ENCODE measurements at places on chromosomes 4 and X. TPM values are rescaled to one million over a fixed set of nuclear protein-coding genes. Genes with fewer than 3 reads are reported as not detected.

KLHL13 gene
- total RNA-seq, result 1.7 TPM

DNA sequence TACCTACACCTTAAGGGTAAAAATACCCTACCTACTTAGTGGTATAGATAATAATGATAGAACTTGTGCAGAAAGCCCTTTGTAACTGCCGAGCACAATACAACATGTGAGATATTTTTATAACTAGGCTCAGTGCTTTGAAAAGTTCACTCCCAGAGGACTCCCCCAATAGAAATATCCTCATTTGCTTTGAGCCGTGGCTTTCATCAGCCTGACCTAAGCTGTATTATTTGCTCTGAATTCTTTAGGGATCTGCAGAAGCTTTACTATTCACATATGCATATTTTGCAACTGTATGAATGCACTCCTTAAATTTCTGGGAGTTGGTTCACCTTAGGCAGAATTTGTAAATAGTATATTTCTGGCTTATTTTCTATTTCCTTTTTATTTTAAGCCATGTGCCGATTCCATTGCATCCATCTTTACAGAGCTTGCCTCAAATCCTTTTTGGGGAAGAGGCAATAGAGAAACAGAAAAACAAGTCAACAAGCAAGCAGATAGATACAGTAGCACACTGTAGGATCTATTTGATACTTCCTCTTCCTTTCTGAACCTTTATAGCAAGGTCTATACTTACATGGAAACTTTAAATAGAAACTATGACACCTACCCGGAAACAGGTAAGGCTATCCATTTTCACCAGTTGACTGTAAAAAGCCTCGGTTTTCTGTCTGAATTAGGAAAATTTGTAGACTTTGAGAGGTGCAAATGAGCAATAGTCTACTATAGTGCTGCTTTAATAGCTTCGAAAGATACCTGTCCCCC lies 242.5 kb upstream of the VCX3A start:
- H3K4me3 ChIP-seq, result no peak overlapping the region
- H3K27me3 ChIP-seq, result no peaks in the 10 kb centered on the region
- peaks cover 8% of the 10 kb centered on the region for H3K4me1 ChIP-seq
- H3K27ac ChIP-seq, result no peak overlapping the region
- no peak for DNase-seq

- H3K36me3 ChIP-seq, result no peaks in the 10 kb centered on the region
- peaks cover 6% of the 10 kb centered on the region for H3K27me3 ChIP-seq
- no peak overlapping the region for H3K4me3 ChIP-seq
These were observed 29.9 kb downstream of the TKTL1 start for GRCh38 chrX:154325541-154325940.

GYG2 gene
- total RNA-seq, result 4.5 TPM

CT83 gene
- total RNA-seq, result not detected

- DNase-seq, result no peak
- H3K4me3 ChIP-seq, result no peak overlapping the region
- no peaks in the 10 kb centered on the region for H3K27me3 ChIP-seq
- no peak overlapping the region for H3K27ac ChIP-seq
- no peaks in the 10 kb centered on the region for H3K36me3 ChIP-seq
- peaks cover 4% of the 10 kb centered on the region for H3K4me1 ChIP-seq
These were observed 101.9 kb downstream of the TET2 start for GRCh38 chr4:105248613-105249012.

- DNase-seq, result no peak
- H3K36me3 ChIP-seq, result no peaks in the 10 kb centered on the region
- no peaks in the 10 kb centered on the region for H3K4me1 ChIP-seq
- H3K4me3 ChIP-seq, result no peak overlapping the region
These were observed 256.1 kb downstream of the THOC2 start for GRCh38 chrX:123476611-123477219.

- peaks cover 5% of the 10 kb centered on the region for H3K27me3 ChIP-seq
- no peaks in the 10 kb centered on the region for H3K4me1 ChIP-seq
- H3K27ac ChIP-seq, result no peak overlapping the region
- DNase-seq, result no peak
These were observed 8.7 kb upstream of the TADA2B start for GRCh38 chr4:7034262-7035081.

TMEM271 gene
- total RNA-seq, result not detected

HERC5 gene
- total RNA-seq, result 9.1 TPM

DNAJB14 gene
- total RNA-seq, result 55.2 TPM

GRCh38 chrX:38006291-38006690 lies at the start of gene SYTL5:
Gene SYTL5 (plus strand): TSS chrX:38006553. CDS start chrX:38033890, 27,337 bp downstream.
- no peak for DNase-seq
- H3K36me3 ChIP-seq, result no peaks in the 10 kb centered on the region
- no peaks in the 10 kb centered on the region for H3K27me3 ChIP-seq
- H3K4me3 ChIP-seq, result no peak within 1 kb of the TSS

- H3K27me3 ChIP-seq, result peaks cover 11% of the 10 kb centered on the region
- H3K36me3 ChIP-seq, result no peaks in the 10 kb centered on the region
- peak overlapping the region; percentile 59 for H3K4me3 ChIP-seq
- H3K27ac ChIP-seq, result no peak overlapping the region
- H3K4me1 ChIP-seq, result no peaks in the 10 kb centered on the region
These were observed 62.1 kb downstream of the RHOXF2B start for GRCh38 chrX:120015145-120016067.

GRCh38 chrX:386239-386767 lies 404 bp downstream of the PPP2R3B start:
- H3K27ac ChIP-seq, result peak overlapping the region; percentile 64
- H3K4me1 ChIP-seq, result peaks cover 8% of the 10 kb centered on the region
- H3K4me3 ChIP-seq, result peak overlapping the region; percentile 90
- peaks cover 13% of the 10 kb centered on the region for H3K27me3 ChIP-seq
- DNase-seq, result peak; percentile 26

DCAF4L1 gene
- 0.44 TPM for total RNA-seq

CRLF2 gene
- not detected for total RNA-seq

SH3D19 gene
- 89.5 TPM for total RNA-seq

SOD3 gene
- 1.6 TPM for total RNA-seq

- peaks cover 3% of the 10 kb centered on the region for H3K36me3 ChIP-seq
- peak overlapping the region; percentile 61 for H3K27ac ChIP-seq
- peaks cover 25% of the 10 kb centered on the region for H3K4me1 ChIP-seq
- DNase-seq, result no peak
- peaks cover 3% of the 10 kb centered on the region for H3K27me3 ChIP-seq
These were observed 8.6 kb downstream of the SRPX start for GRCh38 chrX:38211891-38212635.

GRCh38 chr4:88985088-88985773 lies 71.8 kb downstream of the FAM13A start:
- no peak overlapping the region for H3K4me3 ChIP-seq
- no peaks in the 10 kb centered on the region for H3K36me3 ChIP-seq
- no peaks in the 10 kb centered on the region for H3K27me3 ChIP-seq
- H3K4me1 ChIP-seq, result no peaks in the 10 kb centered on the region
- H3K27ac ChIP-seq, result no peak overlapping the region

DNA sequence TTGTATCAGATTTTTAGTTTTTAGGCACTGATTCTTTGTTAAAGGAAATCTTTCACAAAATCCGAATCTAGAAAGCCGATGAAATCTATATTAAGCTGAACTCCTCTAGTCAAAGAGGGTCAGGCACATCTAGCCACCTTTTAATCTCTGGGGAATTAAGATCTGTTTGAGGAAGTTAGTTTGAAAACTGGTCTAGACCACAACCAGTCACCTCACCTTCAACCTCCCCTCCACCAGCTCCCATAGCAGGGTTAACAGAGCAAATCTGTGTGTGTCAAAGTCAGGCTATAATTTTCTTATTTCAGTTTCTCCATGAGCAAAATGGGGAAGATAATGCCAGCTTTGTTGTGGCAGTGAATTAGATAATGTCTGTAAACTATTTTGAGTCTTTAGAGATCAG lies 110.0 kb upstream of the IGFBP7 start:
- H3K4me1 ChIP-seq, result peaks cover 5% of the 10 kb centered on the region
- DNase-seq, result no peak
- H3K27me3 ChIP-seq, result peaks cover 2% of the 10 kb centered on the region
- no peak overlapping the region for H3K27ac ChIP-seq
- no peak overlapping the region for H3K4me3 ChIP-seq

GNL3L gene
- 32.7 TPM for total RNA-seq

DNA sequence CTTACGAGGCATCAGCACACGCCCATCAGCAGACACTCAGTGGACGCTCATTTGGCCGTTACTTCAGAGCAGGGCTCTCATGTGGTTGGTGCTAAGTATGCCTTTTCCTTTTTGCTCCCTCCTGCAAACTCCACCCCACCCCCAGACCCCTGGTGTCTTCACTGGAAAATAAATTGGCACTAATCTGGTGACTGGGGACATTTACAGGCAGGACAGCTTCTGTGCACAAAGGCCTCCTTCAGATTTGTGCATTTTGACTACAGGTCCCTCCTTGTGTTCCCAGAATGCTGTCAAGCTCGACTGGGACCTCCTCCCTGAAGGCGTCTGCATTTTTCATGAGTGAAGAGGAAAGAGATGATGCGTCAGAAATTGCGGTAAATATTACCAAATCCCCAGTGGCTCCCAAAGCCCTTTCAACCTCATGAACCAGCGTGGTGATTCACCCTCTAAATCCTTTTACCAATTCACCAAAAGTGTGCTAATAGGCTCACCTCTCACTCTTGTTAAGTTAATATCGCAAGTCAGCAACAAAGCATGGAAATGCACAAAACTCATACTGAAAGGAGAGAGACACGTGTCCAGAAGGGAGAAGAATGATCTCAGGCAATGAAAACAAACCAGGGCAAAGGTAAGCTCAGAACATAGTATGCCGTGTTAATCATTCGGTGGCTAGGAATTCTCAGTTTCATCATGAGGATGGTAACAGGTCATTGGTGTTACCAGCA lies 119.0 kb downstream of the NKX6-1 start:
- H3K27me3 ChIP-seq, result peaks cover 3% of the 10 kb centered on the region
- no peak for DNase-seq
- H3K4me1 ChIP-seq, result peaks cover 3% of the 10 kb centered on the region

DNA sequence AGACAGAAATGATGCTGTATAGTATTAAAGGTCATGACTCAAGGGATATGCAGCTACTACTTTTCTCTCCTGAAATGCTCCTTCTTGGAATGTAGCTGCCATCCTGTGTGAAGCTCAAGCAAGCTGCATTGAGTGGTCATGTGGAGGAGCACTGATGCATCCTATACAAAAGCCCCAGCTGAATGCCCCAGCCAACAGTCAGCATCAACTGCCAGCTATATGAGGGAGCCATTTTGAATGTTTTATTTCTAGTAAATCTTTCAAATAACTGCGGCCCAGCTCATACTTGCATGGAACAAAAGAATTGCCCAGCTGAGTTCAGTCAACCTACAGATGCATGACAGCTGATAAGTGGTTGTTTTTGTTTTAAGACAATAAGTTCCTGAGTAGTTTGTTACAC lies 165.0 kb upstream of the GEMIN8 start:
- H3K4me1 ChIP-seq, result no peaks in the 10 kb centered on the region
- DNase-seq, result no peak
- H3K36me3 ChIP-seq, result no peaks in the 10 kb centered on the region
- H3K27me3 ChIP-seq, result no peaks in the 10 kb centered on the region
- H3K27ac ChIP-seq, result peak overlapping the region; percentile 57

TEX13D gene
- total RNA-seq, result not detected

GRCh38 chr4:124318292-124318691 lies 394.2 kb downstream of the ANKRD50 start:
- DNase-seq, result no peak
- no peaks in the 10 kb centered on the region for H3K36me3 ChIP-seq
- H3K4me1 ChIP-seq, result no peaks in the 10 kb centered on the region
- no peaks in the 10 kb centered on the region for H3K27me3 ChIP-seq
- no peak overlapping the region for H3K4me3 ChIP-seq

DNA sequence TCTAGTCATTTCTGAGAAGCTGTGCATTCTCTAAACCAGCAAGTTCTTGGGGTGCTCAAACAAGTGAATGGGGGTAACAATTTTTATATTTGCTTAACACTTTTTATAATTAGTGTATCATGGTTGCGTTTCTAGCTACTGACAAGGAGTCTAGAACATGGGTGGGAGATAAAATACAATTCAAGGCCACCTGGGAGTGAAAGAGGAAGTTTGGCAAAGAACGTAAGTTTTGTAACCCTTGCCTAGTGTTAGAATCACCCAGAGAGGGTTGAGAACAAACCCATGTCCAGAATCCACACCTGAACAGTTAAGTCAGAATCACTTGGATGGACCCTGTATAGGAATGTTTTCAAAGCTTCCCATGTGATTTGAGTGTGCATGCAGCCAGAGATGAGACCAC lies 92.7 kb downstream of the AFF2 start:
- no peak overlapping the region for H3K4me3 ChIP-seq
- H3K27me3 ChIP-seq, result no peaks in the 10 kb centered on the region
- H3K27ac ChIP-seq, result no peak overlapping the region
- no peak for DNase-seq

GRCh38 chr4:86999136-86999643 lies 64.4 kb downstream of the AFF1 start:
- peaks cover 39% of the 10 kb centered on the region for H3K4me1 ChIP-seq
- no peak overlapping the region for H3K4me3 ChIP-seq
- peaks cover 9% of the 10 kb centered on the region for H3K36me3 ChIP-seq

DNA sequence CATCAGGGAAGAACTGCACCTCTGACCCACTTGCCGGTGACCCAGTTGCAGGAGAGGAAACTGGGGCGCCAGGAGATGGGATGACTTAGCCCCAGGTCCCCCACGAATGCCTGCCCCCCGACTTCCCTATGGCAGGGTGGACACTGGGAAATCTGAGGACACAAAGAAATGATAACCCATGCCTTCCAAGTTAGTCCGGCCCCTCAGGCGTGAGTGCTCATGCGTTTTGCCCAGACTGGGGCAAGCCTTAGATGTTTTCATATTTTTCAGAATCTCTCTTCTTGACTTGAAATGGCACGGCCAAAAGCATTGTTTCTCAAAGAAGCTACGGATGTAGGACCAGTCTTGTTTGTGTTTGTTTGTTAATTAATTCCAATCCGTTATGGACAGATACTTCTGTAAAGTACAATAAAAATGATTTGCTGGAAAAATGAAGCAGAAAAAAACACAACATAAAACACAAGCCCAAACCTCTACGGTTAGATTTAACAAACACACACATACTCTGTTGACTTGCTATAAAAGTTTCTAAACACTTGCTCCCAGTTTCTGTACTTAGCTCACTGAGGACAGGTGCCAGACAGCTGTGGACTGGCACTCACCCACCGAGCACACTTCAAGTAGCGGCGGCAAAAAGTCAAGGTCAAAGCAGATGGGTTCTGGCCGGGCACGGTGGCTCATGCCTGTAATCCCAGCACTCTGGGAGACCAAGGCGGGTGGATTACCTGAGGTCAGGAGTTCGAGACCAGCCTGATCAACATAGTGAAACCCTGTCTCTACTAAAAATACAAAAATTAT lies 341.5 kb downstream of the BCOR start:
- no peak overlapping the region for H3K4me3 ChIP-seq
- no peak overlapping the region for H3K27ac ChIP-seq
- no peak for DNase-seq
- H3K27me3 ChIP-seq, result peaks cover 3% of the 10 kb centered on the region
- H3K4me1 ChIP-seq, result peaks cover 11% of the 10 kb centered on the region

GRCh38 chr4:182711211-182711610 lies 206.0 kb downstream of the DCTD start:
- H3K4me3 ChIP-seq, result no peak overlapping the region
- no peaks in the 10 kb centered on the region for H3K36me3 ChIP-seq
- peaks cover 12% of the 10 kb centered on the region for H3K4me1 ChIP-seq
